Fibroblast of mammary gland (primary cell): ENCODE measurements at places on chromosomes 2 and 18.

- DNase-seq: no peak
Observed at GRCh38 chr2:216657980-216658379, 24.8 kb downstream of the IGFBP2 start.

GRCh38 chr2:94995553-94996304, 29.8 kb upstream of the MAL start:
- no peak for DNase-seq

GRCh38 chr2:161177969-161178368, 17.7 kb downstream of the TANK start:
- DNase-seq: no peak

DNA sequence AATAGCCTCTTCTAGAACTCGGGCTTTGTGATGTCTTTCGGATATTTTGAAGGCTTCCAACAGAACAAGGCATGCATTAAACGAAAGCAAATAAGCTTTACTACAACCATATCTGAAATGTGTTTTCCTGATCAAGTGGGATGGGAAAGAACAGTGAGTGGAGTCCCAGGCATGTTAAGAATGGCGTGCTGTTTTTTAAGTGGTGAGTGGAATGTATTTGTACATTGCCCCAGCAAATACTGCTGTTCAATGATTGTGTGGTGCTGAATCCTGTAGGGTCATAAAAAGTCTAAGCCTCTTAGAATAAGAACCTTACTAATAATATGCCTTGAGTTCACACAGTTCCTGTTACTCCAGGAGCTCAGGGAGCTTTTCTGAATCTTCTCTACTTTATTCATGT, 52.5 kb downstream of the POMC start:
- DNase-seq: peak; percentile 20

DNA sequence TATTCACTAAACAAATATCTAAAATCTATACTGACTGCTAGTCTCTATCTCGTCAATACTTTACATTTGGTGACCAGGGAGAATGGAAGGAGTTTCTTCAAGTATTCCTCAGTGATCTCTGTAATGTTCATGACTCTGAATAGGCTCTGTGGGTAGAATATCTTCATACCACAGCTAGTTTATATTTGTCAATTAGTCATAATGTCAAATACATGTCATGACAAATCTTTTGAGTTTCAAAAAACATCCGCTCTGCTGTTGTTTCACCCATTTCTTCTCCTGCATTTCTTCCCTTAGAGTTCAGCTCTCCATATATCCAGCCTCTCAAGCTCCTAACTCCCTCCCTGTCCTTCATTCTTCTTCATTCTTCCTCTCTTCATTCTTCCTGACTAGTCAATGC, 206.5 kb upstream of the FANCL start:
- DNase-seq: no peak

DNA sequence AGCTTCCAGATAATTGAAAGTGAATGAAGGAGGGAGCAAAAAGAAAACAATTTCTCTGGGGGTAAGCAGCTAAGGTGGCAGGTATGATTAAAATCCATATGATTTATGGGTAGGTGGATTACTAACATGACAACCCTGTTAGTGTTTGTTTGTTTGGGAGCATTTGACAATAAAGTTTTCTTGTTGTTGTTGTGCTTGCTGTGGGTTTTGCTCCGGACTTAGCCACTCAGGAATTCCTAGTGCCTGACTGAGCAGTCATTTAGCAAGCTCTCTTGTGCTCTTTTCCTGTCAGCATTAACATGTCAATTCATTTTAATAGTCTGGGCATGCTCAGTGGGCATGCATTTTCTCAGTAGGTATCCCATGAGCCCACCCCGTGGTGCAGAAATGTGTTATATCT, 674.8 kb upstream of the ZEB2 start:
- no peak for DNase-seq

GRCh38 chr2:118257696-118258095, 169.4 kb downstream of the INSIG2 start:
- no peak for DNase-seq
